ENCODE measurements at places on chromosomes 13 and 19. TPM values are rescaled to one million over a fixed set of nuclear protein-coding genes. Genes with fewer than 3 reads are reported as not detected.

Gene GGN
- under 0.01 TPM for total RNA-seq

- DNase-seq, result no peak
- H3K36me3 ChIP-seq, result peaks cover 12% of the 10 kb centered on the region
- H3K27me3 ChIP-seq, result no peaks in the 10 kb centered on the region
Measured at GRCh38 chr19:44683434-44684210, 12.3 kb downstream of the CEACAM19 start.

- H3K4me1 ChIP-seq, result peaks cover 10% of the 10 kb centered on the region
- peak; percentile 76 for DNase-seq
- H3K4me3 ChIP-seq, result no peak overlapping the region
- no peaks in the 10 kb centered on the region for H3K36me3 ChIP-seq
- H3K27me3 ChIP-seq, result no peaks in the 10 kb centered on the region
Measured at GRCh38 chr13:98184792-98185191, 7.7 kb upstream of the RNF113B start.

GRCh38 chr13:65468628-65469027 is 1761.5 kb downstream of the PCDH9 start:
- no peaks in the 10 kb centered on the region for H3K36me3 ChIP-seq
- H3K27ac ChIP-seq, result no peak overlapping the region
- H3K4me1 ChIP-seq, result no peaks in the 10 kb centered on the region
- peak; percentile 55 for DNase-seq

GRCh38 chr13:110872034-110872767 is 42.7 kb downstream of the ANKRD10 start:
- no peaks in the 10 kb centered on the region for H3K27me3 ChIP-seq
- peaks cover 19% of the 10 kb centered on the region for H3K4me1 ChIP-seq
- no peak overlapping the region for H3K27ac ChIP-seq
- no peaks in the 10 kb centered on the region for H3K36me3 ChIP-seq
- H3K4me3 ChIP-seq, result no peak overlapping the region

GRCh38 chr13:44627441-44627840 is 51.3 kb upstream of the TSC22D1 start:
- no peaks in the 10 kb centered on the region for H3K27me3 ChIP-seq
- no peaks in the 10 kb centered on the region for H3K36me3 ChIP-seq
- peak; percentile 29 for DNase-seq
- no peak overlapping the region for H3K27ac ChIP-seq
- no peak overlapping the region for H3K4me3 ChIP-seq
- H3K4me1 ChIP-seq, result peaks cover 14% of the 10 kb centered on the region

DNA sequence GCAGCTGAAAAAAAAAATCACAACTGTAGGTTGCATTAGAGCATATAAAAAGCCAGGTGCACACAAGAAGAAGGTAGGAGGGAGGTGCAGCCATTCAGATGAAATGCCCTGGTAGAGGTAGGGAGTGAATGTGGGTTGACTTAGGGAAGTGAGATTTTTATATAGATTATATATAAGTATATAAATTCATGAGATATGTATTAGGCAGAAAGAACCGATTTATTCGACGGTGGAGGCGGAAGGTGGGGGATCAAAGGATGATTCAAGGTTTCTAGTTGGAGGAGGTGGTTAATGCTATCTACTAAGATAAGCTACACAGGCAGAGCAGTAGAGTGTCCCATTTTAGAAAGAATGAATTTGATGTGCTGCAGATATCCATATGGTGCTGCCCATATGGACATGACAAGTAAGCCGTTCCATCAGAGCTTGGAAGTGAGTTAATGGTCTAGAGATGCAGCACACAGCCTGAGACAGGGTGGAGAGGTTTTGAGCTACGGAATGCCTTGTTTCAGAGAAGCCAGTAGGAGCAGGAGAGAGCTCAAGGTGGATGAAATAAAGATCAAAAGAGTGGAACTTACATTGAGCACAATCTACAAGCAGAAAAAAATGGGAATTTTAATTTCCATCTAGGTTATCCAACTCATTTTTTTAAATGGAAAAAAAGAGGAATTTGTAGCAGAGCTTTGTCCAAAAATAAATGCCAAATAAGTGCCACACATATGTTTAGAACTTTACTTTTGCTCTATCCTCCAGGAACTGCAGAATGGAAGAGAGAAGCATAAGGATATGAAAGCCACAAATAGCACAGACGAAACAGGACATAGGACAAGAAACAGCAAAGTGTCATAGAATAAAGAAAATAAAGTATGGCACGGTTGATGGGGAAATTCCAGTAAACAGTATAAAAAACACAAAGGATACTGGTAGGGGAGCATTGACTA is 177.3 kb downstream of the PCDH9 start:
- H3K4me1 ChIP-seq, result no peaks in the 10 kb centered on the region
- H3K27me3 ChIP-seq, result no peaks in the 10 kb centered on the region
- no peaks in the 10 kb centered on the region for H3K36me3 ChIP-seq
- no peak for DNase-seq

Gene NAPSA
- under 0.01 TPM for total RNA-seq

DNA sequence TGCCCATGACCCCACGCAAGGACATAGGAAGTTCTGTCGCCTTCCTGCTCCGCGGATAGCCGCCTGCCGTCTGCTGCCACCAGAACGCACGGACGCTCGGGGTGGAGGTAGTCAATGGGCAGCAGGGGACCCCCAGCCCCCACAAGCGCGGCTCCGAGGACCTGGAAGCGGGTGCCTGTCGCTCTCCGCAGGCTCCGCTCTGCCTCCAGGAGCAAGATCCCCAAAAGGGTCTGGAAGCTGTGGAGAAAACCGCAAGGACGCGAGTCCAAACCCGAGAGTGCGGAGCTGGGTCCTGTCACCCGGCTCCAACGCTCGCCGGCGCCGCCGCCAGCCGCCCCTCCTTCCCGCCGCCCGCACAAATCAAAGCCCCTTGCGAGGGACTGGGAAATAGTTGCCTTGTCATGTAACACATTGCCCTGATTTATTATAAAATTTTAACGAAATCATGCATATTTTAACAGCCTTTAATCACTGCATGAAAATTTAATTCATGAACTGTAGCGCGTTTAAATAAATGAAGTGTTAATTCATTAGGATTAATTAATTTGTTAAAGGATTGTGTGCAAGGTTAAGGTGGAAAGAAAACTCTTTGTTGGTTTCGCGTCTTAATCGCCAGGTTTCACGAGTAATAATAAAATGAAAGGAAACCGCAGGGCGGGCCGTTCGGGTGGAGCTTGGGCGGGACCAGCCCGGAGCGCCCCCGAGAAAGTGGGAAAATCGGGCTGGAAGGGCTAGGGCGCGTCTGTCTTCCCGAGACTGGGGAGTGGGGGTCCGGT is 5.5 kb upstream of the POU4F1 start:
- H3K27me3 ChIP-seq, result peaks cover 71% of the 10 kb centered on the region
- H3K27ac ChIP-seq, result no peak overlapping the region
- H3K4me1 ChIP-seq, result peaks cover 5% of the 10 kb centered on the region
- peak overlapping the region; percentile 56 for H3K4me3 ChIP-seq
